ENCODE measurements at places on chromosomes 4 and X. TPM values are rescaled to one million over a fixed set of nuclear protein-coding genes. Genes with fewer than 3 reads are reported as not detected.

DNA sequence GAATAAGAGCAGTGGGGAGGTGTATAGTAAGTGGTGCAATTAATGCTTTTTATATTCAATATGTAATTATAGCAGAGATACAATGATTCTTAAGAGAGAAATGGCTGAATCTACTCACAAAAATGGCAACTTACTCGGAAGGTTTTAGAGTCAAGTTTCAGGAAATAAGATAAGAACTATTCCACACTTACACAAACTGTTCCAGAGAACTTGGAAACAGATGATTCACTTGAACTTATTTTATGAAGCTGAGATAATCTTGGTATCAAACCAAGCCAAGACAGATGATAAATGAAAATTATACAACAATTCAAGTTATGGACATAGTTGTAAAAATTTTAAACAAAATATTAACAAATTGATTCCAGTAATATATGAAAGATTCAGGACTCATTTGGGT, 311.3 kb upstream of the HS3ST1 start:
- no peak for DNase-seq

DNA sequence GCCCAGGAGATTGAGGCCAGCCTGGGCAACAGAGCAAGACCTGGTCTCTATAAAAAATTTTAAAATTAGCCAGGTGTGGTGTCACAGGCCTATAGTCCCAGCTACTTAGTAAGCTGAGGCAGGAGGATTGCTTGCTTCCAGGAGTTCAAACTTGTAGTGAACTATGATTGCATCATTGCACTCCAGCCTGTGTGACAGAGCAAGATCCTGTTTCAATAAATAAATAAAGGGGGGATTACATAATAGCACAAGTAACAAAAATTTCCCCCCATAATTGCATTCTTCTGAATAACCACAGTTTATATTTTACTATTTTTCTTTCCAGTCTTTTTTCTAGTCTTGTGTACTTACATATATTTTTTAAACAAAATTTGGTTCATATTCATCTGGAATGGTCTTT, 135.6 kb downstream of the CHIC2 start:
- DNase-seq = no peak

DNA sequence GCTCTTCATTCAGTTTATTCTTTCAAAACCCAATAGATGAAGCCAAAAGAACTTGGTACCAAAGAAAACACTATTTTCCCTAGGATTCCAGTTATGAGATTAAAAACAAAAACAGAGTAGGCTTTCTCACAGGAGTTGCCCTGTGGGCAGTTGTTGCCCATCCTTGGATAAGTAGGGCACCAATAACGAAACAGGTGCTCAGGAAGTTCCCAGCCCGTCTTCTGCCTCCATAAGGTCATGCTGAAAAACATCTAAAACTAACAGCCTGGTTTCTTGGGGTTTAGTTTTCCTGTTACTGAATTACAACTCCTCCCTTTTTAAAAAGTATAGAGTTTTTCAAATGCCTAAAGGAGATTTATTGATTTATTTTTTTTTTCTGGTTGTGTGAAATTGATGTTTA, 14.7 kb downstream of the TSPAN5 start:
- no peak for DNase-seq

DNA sequence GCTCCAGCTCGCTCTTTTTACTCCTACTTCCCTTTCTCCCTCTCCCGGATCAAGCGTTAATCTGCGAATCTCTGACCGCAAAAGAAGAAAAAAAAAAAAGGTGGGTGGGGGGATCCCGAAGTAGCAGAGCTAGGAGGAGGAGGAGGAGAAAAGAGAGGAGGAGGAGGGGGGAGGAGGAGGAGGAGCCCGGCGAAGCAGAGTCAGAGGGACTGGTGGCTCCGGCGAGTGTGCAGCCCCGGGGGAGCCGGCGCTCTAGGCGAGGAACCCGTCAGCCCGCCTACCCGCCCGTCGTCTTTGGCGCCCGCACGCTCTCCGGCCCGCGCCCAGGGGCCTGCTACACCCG, at the start of gene NHSL2:
TSS of gene NHSL2 (plus strand) at position 203 of the 343 bp plus-strand sequence.
- DNase-seq = no peak

Gene EGFL6
- total RNA-seq = 21.2 TPM

DNA sequence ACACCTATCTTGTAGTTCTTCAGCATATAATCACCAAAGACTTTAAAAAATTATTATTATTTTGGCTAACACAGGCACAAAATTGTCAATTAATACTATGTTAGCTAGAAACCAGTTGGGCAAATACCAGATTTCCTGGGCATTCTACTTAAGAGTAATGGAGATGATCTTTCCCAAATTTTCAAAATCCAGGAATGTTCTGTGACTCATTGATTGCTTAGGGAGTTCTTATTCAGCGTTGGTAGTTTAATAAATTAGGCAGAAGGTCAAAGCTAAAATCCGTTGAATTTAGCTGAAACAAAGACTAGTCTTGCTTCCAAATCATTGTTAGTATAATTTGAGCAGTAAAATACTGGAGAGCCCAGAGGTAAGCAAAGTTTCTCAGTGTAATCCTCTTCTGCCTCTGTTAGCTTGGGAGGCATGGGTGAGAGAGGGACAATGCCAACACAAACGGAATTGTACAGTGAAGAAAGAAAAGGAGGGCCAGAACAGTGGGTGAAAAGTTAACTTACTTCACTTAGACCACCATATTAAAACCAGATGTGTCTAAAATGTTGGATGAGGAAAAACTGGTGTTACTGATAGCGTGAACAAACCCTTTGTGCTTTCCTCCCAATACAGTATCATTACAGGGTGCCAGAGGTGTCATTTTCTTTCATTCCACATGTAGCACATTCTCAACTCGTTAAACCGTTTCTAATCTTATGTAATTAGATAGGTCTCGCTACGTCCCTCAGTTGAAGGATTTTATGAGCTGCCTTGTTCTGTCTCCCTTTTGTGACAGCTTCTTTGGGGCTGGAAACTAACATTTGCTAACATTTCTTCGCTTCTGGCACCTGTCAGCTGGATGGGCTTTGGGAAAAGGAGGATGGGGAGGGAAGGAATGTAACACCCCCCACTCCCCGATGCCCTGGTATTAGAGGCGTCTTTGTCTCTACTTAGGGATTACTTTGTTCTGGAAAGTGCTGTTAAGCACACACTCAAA, 87.4 kb upstream of the CITED1 start:
- DNase-seq = no peak

Gene HSD17B13
- 0.20 TPM for total RNA-seq

- DNase-seq = no peak
Observed at GRCh38 chrX:10184411-10184810, 27.6 kb downstream of the CLCN4 start.

DNA sequence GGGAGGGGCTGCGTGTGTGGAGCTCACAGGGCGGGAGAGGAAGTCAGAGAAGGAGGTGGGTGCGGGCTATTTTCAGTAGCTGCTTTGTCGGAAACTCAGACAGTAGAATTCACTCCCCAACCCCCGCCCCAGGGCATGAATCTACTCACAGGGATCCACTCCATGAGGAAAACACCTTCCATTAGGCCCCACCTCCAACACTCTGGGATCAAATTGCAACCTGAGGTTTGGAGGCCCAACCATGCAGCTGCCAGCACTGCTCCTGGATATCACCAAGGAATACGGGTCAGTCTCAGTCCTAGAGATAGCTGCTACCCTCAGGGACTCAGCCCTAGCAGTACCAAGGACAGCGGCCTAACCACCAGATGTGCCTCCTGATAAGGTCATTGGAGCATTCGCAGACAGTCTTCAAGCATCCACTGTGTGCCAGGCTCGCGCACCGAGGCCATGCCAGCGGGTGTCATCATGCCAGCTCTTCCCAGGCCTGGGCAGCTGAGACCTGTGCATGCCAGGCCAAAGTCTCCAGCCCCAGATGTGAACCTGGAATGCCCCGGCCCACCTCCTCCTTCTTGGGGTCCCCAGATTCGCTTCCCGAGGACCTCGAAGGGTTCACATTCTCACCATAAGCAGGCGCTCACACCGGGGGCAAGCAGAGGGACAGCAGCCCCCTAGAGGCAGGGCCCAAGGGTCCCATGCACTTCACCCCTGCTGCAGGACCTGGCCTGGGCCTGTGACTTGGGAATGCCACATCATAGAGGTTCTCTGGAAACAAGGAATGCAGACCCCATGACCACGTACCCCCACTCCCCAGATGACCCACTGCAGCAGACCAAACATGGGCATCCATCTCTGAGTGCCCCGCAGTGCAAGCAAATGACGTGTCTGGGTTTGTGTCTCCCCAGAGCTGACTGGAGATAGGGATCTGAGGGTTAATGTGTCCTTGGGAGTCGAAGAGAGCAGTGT, 102.3 kb downstream of the ADRA2C start:
- no peak for DNase-seq

- DNase-seq = no peak
Observed at GRCh38 chrX:24838629-24839028, 144.9 kb downstream of the POLA1 start.

- no peak for DNase-seq
Observed at GRCh38 chrX:155966876-155967275, 30.6 kb upstream of the IL9R start.

- DNase-seq = no peak
Observed at GRCh38 chrX:118644378-118644777, 83.0 kb upstream of the IL13RA1 start.

Gene NLGN4X
- 4.3 TPM for total RNA-seq

- DNase-seq = no peak
Observed at GRCh38 chr4:140271553-140271952, 101.9 kb upstream of the SCOC start.

GRCh38 chr4:73723023-73723422, 17.3 kb upstream of the CXCL8 start:
- no peak for DNase-seq

GRCh38 chr4:2260344-2261109, 1.4 kb downstream of the MXD4 start:
- no peak for DNase-seq

DNA sequence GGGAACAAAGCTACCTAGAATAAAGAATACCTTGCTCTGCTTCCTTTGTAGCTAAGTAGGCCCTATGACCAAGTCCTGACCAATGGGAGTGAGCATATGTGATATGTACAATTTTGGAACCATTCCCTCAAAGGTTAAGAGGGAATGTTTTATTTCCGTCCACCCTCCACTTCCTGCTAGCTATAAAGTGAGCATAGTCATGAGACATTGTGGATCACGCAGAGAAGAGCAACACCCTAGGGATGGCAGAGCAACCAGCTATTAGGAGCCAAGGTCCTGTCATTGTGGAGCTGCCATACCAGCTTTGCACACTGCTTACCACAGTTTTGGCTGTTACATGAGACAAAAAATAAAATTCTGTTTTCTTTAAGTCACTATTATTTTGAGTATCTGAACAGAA, 45.8 kb upstream of the RNF128 start:
- no peak for DNase-seq

GRCh38 chr4:121370729-121371325, 10.0 kb downstream of the QRFPR start:
- no peak for DNase-seq

DNA sequence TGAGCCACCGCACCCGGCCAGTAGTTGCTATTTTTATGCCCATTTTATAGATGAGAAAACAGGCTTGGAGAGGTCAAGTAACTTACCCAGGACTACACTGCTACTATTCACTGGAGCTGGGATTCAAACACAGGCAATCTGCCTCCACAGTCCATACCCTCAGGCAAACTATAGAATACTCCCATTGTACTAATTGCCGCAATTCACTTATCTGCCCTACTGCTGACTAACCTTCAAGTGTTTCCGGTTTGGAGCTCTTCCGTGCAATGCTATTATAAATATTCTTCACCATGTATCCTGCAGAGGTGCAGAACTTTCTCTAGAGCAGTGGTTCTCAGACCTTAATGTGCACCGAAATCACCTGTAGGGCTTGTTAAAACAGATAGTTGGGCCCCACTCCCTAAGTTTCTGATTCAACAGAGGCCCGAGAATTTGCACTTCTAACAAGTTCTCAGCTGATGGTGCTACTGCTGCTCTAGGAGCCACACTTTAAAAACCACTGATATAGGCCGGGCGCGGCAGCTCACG, 1.9 kb upstream of the G3BP2 start:
- no peak for DNase-seq

Gene EDNRA
- 51.1 TPM for total RNA-seq

Gene KLKB1
- total RNA-seq = 0.20 TPM

GRCh38 chr4:144969821-144970220, 128.2 kb downstream of the ANAPC10 start:
- DNase-seq = no peak

- peak; percentile 67 for DNase-seq
Observed at GRCh38 chr4:30718021-30718542, 2.1 kb upstream of the PCDH7 start.

DNA sequence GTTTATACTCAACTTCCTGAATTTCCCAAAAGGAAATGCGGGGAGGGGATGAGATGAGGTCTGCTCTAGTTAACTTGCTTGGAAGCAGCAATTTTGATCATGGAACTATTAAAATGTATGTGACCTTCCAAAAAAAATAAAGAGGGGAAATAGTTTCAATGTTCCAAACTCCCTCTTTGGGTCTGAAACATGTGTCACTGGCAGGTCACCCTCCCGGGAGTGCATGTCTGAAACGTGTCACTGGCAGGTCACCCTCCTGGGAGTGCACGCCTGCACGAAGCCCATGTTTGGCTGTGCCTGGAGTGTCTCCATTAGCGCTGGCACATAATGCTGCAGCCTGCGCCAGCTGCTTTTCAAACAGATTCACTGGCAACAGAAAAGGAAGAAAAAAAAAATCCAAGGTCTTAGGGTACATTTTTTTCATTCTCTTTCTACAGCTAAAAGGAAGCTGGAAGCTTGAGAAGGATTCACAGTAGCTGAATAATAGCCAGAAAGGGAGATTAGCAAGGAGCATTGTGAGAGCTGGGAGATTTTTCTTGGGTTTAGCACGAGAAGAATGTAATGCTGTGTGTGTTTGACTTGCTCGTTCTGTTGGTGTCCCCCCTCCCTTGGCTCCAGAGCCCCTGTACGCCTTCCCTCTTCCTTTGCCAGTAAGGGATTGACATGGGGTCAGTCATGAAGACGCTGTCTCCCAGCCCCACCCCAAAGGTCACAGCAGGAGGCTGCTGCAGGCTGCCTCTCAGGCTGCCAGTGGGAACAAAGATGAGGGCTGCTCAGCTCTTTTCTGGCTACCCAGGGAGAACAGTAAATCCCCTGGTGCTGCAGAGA, 39.2 kb upstream of the TLR3 start:
- DNase-seq = peak; percentile 80

DNA sequence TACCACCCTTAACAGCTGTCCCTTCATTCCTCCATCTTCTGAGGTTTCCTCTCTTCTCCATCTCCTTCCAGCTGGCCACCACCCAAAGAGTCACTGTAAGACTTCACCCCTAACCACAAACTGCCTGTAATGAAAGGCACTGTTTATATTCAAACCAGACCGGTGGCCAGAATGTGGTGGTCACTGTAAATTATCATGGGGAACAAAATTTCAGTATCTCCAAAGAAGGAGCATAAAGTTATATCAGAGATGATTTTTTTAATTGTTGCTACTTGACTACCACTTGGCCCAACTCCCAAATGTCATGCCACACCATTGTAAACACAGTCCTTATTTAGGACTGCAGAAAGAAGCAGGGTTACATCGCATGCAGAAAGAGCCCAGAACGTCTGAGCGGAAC, 44.8 kb downstream of the SMARCA1 start:
- no peak for DNase-seq

Gene SLAIN2
- 58.0 TPM for total RNA-seq

Gene CDKL5
- 8.1 TPM for total RNA-seq

- no peak for DNase-seq
Observed at GRCh38 chr4:40613456-40613855, 16.2 kb downstream of the RBM47 start.

Gene XPNPEP2
- 4.1 TPM for total RNA-seq
